Dermis blood vessel endothelial cell (primary cell): ENCODE measurements at places on chromosomes 1 and 21. TPM values are rescaled to one million over a fixed set of nuclear protein-coding genes. Genes with fewer than 3 reads are reported as not detected.

Gene SAMSN1
- total RNA-seq = 0.05 TPM in 1 of 2 replicates, not detected in the other

Gene TEDDM1
- total RNA-seq = not detected in 2 replicates

Gene CNR2
- total RNA-seq = not detected in 2 replicates

Gene PTPN22
- total RNA-seq = not detected in 2 replicates

Gene NADK
- total RNA-seq = 44.6 and 52.1 TPM in 2 replicates

Gene KRTAP19-3
- not detected in 2 replicates for total RNA-seq

Gene C1orf141
- total RNA-seq = not detected in 2 replicates

Gene SLC16A4
- 1.4 and 1.7 TPM in 2 replicates for total RNA-seq

Gene HMGCS2
- not detected in 2 replicates for total RNA-seq

Gene SPRR2G
- total RNA-seq = not detected in 2 replicates

Gene EXO1
- 6.8 and 17.6 TPM in 2 replicates for total RNA-seq

Gene CFHR5
- not detected in 2 replicates for total RNA-seq

Gene GNAT2
- total RNA-seq = not detected in 2 replicates

Gene LCE2C
- total RNA-seq = not detected in 2 replicates

Gene C8B
- not detected in 2 replicates for total RNA-seq

Gene MATN1
- total RNA-seq = 0.17 TPM in 1 of 2 replicates, not detected in the other
